ENCODE measurements at places on chromosomes 2 and 18.

DNA sequence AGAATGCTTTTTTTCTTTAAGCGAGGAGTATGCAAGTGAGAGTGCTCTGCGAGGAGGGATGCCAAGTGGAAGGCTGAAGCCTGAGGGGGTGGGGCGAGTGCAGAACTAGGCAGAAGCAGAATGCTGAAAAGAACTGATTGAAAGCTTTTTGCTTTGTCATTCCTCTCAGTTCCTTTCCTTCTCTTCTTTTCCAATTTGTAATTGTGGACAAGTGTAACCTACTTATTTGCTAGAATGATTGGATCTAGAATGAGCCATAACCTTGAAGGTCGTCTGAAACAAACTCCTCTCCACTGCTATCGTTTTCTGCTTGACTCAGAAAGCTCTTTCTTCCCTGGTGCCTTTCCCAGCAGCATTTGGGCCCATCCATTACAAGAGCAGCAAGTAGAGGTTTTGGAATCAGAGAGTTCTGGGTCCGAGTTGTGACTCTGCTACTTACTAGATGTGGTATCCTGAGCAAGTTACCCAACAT, 115.3 kb downstream of the METTL8 start:
- no peak for DNase-seq

DNA sequence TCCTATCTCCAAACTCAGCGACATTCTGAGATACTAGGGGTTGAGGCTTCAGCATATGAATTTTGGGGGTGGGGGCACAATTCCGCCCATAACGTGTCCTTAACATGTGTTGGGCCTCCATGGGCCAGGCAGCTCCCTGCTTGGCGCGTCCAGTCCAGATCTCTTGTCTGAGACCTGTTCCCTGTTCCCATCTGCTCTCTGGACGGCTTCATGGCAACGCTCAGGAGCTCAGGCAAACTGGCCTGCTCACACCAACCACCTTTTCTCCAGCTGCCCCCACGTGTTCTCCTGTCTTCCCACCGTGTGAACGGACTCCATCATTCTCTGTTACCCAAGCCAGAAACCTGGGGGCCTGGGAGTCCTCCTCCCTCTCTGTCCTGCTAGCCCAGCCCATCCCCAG, 36.4 kb downstream of the ACKR3 start:
- DNase-seq: no peak

DNA sequence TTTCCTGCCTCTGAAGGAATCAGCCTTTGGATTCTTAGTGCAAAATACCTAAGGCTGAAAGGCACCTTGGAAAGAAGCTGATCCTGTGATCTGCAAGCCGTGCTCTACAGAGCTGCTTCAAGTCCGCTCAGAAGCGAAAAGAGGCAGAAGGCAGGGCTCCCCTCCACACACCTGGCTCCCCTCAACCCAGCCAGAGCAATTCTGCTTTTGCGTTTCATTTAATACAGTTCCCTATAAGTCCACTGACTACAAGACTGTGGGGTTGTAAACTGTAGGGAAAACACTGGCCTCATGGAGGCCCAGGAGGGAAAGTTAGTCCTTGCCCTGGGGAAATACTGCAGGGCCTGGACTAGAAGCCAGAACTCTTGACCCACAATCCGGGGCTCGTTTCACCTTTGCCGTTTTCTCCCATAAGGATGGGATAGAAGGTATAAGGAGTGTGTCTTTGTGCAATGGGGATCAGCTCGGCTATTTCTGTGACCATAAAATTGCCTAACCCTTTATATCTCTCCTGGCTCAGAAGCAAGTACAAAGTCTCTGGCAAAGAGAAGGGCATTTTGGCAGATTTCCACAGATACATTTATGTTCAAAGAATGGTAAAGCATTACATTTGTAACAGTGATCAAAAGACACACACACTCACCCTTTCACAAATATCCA, 95.8 kb upstream of the TEX51 start:
- no peak for DNase-seq

- no peak for DNase-seq
Measured at GRCh38 chr2:191352536-191352935, 107.3 kb downstream of the MYO1B start.

DNA sequence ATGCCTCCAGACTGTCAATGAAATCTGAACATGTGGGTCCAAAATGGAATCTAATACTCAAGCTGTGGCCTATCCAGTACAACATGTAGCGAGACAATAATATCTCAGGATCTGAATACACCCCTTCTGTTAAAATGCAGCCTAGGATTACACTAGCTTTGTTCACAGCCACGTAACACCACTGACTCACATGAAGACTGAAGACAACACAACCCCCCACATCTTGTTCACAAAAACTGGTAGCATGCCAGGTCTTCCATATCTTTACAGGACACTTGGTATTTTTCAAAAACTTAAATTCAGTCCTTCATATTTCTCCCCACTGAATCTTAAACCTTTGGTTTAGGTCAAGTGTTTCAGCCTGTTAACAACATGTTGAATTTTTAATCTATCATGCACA, 84.2 kb downstream of the SLC8A1 start:
- no peak for DNase-seq

DNA sequence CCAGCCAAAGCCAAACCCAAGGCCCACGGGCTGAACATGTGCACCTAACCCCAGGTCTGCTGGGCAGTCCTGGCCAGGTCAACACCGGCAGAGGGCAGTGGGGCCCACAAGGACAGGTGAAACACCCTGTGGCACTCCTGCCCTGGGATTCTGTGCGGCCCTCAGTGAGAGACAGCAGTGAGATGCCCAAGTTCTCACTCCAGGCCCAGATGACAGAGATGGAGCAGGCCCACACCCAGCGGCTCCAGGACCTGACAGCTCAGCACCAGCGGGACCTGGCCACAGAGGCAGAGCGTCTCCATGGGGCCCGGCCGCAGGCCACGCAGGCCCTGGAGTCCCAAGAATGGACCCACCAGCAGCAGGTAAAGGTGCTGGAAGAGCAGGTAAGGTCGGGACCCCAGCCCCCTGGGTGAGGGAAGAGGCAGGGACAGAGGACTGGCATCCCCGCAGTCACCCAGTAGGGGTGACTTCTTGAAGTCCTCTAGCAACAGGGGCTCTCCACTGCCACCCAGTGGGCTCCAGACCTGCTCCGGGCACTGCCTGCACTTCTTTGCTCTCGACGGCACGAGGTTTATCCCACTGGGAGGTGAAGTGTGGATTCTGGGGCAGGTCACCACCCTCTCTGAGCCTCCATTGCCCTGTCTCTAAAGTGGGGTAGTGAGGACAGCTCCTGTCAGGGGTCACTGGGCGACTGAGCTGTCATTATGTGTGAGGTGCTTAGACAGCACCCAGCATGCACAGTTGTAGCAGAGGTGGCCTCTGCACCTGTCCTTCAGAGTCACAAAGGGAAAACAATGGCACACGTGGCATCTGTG, 8.8 kb upstream of the SNED1 start:
- DNase-seq: no peak

- no peak for DNase-seq
Measured at GRCh38 chr2:8833853-8834252, 3.6 kb downstream of the KIDINS220 start.

- DNase-seq: no peak
Measured at GRCh38 chr18:35248429-35248828, 7.6 kb downstream of the ZNF397 start.

DNA sequence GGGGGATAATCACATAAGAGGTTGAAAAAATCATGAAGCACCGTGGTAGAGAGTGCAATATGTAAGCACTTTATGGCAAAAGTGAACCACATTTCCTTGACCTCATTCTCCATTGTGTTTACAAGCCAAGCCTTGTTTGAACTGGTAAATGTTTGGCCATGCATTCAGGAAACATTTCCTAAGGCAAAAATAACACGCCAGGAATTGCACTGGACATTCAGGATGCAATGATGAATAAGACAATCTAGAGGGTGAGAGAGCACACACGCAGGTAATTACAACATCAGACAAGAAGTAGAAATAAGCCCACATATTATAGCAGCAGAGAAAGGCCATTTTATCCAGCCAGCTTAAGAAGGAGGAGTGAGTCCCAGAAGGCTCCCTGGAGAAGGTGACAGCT, 218.0 kb upstream of the OSR1 start:
- no peak for DNase-seq

DNA sequence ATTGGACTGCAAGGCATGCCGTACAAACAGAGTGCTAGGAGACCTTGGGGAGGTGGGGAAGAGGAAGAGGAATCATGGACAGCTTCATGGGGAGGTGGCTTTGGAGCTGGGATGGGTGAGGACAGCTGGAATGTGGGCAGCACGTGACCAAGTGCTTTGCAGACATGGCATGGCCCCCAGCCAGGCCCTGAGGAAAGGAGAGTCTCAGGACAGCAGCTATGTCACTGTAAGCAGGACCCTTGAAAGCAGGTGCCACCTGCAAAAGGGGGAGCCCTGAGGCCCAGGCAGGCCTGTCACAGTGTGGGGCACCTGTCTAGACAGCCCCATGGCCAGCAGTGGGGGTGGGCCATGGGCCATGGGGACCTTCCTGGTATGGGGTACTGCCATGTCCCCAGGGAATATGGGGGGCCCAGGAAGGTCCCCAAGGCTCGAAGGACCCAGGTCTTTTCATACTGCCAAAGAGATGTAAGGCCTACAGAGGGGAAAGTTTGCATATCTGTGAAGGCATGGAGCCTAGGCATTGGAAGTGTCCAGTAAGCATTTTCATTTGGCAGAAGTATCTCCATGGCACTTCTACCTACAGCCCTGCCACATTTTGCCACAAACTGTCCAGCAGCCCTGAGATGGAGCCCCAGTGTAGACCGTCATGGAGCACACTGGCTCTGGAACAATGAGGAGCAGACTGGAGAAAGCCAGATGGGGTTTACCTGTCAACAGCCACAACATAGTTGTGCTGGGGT, 9.9 kb downstream of the PAX8 start:
- no peak for DNase-seq

- no peak for DNase-seq
Measured at GRCh38 chr2:76839826-76840225, 682.4 kb downstream of the LRRTM4 start.

GRCh38 chr2:64326578-64327050, 127.3 kb upstream of the LGALSL start:
- no peak for DNase-seq

DNA sequence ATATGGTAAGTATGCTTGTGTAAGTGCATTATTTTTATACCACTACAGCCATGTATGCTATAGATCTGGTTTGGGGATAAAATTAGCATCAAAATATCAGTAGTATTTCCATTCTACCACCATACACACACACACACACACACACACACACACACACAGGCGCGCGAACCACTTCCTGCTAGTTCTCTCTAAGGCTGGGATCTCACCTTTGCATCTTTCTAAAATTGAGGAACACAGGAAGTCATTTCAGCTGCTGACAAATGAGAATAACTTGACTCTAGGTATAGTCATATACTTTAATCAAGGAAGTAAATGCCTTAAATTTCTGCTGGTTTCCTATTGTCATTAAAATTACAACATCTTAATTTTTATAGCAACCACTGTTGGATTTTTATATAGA, 72.5 kb downstream of the RBM43 start:
- DNase-seq: no peak

DNA sequence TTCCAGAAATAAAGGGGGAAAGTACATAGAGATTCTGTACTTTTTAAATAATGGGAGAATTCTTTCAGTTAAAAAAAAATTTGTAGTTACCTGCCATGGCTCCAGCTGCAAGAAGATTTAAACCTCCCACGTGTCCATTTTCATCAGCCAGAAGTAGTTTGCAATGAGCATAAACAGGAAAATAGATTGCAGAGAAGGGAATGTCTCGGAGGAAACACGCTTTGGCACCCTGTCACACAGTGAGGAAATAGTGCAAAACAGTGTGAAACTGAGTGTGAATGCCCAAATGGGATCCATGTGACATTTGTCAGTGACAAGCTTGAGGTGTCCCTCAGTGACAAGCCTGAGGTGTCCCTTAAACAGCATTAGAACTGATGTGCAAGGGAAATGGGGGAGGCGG, 102.7 kb downstream of the SLC25A12 start:
- DNase-seq: no peak

GRCh38 chr18:76351961-76352581, 143.0 kb downstream of the ZNF516 start:
- DNase-seq: no peak

DNA sequence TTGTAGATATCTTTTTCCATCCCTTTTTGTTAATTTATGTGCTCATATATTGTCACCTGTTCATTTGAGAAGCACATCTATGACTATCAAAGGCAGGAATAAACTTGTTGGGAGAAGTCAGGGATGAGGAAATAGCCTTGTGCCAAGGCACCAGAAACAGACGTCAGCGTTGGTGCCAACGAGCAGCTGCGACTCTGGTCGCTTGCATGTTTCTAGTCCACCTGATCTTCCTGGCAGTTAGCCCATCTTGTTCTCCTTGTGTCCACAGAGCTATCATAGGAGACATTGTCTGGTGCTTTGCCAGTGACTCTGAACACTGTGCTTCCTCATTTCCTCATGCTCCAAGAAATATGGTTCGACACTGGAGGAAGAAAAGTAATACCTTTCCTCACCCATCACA, 374.4 kb downstream of the PTPRM start:
- no peak for DNase-seq

- DNase-seq: no peak
Measured at GRCh38 chr2:50953021-50953420, 78.9 kb downstream of the NRXN1 start.

DNA sequence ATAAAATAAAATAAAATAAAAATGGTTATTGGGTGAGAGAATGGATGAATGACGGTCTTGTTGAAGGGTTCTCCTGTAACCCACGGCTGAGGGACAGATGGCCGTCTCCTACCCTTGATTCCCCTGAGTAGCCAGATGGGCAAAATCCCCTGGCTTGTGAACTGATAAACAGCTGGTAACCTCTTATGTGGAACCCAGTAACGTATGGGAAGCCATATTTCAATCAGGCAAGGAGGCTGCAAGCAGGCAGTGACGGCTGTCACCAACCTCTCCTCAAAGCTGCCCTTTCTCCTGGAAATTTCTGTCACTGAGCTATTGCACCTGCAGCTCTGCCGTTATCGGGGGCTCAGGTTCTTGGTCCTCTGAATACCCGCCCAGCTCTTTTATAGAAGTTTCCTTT, 165.3 kb upstream of the SMAD2 start:
- no peak for DNase-seq

DNA sequence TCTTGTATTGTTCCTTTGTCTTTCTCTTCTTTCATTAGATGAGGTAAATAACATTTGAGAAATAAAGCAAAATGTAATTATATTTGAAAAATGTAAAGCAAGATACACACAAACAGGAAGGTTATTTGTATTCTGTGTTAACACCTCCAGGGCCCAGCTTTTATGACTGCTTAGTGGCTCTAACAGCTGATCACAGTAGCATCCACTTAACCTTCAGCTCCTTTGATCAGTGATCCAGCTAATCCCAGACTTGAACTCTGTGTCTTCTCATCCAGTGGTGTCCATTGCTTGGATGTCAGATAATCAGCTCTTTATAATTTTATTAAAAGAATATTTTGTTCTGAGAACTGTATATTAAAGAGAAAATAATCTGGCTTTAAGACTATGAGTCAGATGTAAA, 44.5 kb downstream of the PSMD14 start:
- no peak for DNase-seq

All from CD14-positive monocyte (primary cell).